ENCODE measurements at places on chromosomes 4 and X.

- DNase-seq, result no peak
Observed at GRCh38 chr4:27050731-27051130, 190.1 kb downstream of the STIM2 start.

DNA sequence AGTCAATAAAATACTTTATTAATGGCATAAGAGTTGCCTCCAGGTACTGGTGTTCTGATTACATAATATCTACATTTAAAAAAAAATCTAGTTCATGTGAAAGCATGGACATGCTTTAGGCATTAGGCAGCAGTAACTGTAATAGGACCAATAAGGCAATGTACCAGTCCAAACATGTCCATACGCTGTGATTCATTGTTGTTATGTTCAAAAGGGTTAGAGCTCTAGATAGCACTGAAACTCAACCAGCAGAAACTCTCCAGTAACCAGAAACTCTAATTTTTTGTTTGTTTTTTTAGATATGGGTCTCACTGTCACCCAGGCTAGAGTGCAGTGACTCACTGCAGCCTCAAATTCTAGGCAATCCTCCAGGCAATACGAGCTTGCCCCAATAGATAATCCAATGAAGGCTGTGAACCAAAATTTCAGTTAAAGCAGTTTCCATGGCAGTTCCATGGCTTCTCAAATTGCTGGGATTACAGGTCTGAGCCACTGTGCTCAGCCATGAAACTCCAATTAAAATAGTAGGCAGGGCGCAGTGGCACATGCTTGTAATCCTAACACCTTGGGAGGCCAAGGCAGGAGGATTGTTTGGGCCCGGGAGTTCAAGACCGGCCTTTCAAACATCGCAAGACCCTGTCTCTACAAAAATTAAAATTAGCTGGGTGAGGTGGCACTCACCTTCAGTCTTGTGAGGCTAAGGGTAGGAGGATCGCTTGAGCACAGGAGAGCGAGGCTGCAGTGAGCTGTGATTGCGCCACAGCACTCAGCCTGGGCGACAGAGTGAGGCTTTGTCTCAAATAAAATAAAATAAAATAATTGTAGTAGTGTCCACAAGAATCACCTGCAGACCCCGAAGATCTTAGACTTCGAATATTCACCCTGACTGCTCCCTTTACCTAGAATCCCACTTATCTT is 36.3 kb downstream of the MGARP start:
- no peak for DNase-seq

DNA sequence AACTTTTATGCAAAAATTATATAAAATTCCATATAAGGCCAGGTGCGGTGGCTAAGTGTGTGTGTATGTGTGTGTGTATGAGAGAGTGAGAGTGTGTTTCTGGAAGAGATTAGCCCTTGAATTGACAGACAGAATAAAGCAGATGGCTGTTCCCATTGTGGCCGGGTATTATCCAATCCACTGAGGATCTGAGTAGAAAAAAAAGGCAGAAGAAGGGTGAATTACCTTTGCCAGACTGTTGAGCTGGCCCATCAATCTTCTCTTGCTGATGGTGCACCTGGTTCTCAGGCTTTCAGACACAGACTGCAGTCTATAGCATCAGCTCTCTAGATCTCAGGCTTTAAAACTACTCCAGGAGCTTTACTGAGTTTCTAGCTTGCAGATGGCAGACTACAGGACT is 92.2 kb upstream of the SLIT2 start:
- DNase-seq, result no peak

DNA sequence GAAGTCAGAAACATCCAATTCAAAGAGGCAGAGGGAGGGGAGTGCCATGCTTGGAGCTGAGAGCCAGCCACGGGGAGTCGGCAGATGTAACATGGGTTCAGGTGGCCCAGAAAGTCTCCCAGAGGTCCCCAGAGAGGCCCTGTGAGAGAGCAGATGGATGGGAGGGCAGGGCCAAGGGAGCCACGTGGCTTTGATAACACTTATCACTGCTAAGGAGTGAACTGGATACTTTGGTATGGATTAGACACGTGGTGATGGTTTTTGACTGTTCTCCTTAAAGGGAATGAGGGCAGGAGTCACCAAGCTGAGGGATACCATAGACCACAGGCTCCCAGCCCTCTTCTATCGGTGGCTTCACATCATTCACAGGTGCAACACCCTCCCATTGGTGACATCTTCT is 13.7 kb downstream of the CCKAR start:
- DNase-seq, result no peak

GRCh38 chr4:150668824-150669223 is 86.9 kb downstream of the MAB21L2 start:
- no peak for DNase-seq

- no peak for DNase-seq
Observed at GRCh38 chr4:146401274-146401673, 120.5 kb downstream of the SLC10A7 start.
